ENCODE measurements at places on chromosomes 3 and 15. TPM values are rescaled to one million over a fixed set of nuclear protein-coding genes. Genes with fewer than 3 reads are reported as not detected.

CPNE9 gene
- not detected for total RNA-seq

SLC51B gene
- total RNA-seq, result 10.3 TPM

NECTIN3 gene
- 27.5 TPM for total RNA-seq

SLC24A5 gene
- total RNA-seq, result not detected

GPR15 gene
- not detected for total RNA-seq

MFGE8 gene
- total RNA-seq, result 311 TPM

ACTC1 gene
- total RNA-seq, result 0.22 TPM

NMB gene
- total RNA-seq, result 22.7 TPM

RGMA gene
- 0.18 TPM for total RNA-seq

ILDR1 gene
- total RNA-seq, result not detected

Measured in A549 treated with CpdA at 1 μM for 4 hours (cell line).